ENCODE measurements at places on chromosomes 6 and 20.

GRCh38 chr6:112032728-112033127 lies 21.2 kb upstream of the CCN6 start:
- DNase-seq: no peak

- DNase-seq: no peak
These were observed 53.6 kb downstream of the JPH2 start for GRCh38 chr20:44133424-44133823.

DNA sequence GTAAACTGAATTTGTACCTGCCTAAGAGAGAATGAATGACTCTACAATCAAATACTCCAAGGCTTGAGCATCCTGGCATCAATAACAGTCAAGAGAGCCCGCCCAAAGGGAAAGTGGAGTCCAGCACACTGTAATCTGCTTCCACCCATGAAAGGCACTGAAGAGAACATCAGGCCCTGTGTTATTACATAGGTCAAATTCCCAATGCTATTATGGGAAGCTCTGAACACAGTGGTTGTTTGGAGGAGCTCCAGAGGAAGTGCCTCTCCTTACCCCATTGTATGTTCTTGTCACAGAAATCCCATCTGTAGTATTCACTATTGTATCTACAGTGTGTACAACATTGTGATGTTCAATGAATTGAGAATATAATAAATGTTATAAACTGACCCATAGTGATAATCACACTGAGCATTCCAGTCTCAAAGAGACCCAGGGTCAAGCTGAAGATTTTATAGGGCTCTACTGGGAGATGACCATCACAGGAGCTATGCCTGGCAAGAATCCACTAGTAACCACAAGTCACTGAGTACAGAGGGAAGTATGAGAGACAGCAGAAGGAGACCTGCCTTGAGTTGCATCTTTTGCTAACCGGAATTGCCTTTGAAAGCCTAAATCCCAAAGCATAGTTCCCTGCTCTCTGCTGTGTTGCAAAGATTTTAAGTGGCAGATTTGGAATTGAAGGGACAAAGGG lies 446.7 kb downstream of the GJA1 start:
- DNase-seq: no peak

DNA sequence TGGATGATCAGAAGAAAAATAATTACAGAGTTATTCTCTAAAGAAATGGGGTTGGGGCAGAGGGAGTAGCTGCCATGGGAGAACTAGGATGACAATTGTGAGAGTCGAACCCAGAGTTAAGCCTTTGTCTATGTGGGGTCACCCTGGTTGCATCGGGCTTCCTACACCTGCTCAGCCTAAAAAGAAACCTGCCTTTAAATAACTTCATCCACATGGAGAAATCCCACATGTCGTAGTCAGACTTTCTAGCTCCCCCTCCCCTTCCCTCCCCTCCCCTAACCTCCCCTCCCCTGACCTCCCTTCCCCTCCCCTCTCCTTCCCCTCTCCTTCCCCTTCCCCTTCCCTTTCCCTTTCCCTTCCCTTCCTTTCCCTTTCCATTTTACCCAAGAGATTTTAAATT lies 14.7 kb downstream of the VIP start:
- DNase-seq: no peak

DNA sequence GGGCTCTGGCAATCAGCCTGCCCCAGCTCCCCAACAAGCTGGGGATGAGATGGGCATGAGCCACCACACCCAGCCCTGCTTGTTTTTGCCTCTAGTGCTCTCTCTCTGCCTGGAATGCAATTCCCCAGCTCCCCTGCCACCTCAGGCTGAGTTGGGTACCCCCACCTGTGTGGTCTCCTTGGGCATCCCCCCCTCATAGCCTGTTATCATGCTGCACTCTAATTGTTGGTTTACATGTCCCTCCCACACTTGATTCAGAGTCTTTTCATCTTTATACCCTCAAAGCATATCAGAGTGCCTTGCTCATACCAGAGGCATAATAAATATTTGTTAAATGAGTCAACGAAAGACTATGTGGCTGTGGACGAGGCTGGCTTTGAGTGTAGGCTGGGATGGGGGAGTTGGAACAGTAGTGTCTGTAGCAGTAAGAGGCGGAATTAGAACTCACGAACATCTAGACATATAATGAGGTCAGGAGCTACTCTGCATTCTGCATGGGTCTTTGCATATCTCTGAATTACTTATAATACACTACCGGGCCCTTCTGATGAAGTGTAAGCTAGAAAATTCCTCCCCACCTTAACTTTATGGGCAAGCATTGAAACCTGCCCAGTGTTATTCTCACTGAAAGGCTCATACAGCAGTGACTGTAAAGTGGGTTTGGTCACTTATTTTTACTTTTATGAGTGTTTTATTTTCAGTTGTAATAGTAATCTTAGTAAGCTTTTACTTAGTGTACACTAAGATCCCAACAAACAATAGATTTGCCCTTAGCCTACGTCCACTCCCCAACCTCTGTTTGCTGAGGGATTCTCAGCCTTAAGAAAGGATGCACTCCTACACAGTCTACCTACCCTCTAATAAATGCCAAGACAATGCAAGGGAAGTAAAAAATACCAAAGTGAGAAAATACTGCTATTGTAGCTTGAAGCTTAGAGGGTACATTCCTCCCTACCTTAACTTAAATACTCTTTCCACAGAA lies 58.7 kb downstream of the EDN1 start:
- no peak for DNase-seq

DNA sequence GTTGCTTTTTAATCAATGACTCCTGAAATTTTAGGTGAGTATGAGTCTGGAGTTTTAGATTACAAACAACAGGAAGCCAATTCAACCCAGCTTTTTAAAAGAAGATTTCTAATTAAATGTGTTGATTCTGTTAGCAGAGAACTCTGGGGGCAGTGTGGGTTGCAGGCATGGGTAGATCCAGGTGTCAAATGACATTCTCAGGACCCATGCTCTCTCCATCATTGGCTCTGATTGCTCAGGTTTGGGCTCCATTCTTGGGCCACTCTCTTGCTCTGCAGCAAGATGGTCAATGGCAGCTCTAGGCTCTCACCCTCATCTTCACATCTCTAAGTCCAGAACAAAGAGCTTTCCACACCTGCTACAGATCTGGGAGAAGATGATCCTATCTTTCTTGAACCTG lies 463.7 kb downstream of the PREX1 start:
- DNase-seq: no peak

GRCh38 chr6:12265791-12266190 lies 24.4 kb upstream of the EDN1 start:
- DNase-seq: no peak

DNA sequence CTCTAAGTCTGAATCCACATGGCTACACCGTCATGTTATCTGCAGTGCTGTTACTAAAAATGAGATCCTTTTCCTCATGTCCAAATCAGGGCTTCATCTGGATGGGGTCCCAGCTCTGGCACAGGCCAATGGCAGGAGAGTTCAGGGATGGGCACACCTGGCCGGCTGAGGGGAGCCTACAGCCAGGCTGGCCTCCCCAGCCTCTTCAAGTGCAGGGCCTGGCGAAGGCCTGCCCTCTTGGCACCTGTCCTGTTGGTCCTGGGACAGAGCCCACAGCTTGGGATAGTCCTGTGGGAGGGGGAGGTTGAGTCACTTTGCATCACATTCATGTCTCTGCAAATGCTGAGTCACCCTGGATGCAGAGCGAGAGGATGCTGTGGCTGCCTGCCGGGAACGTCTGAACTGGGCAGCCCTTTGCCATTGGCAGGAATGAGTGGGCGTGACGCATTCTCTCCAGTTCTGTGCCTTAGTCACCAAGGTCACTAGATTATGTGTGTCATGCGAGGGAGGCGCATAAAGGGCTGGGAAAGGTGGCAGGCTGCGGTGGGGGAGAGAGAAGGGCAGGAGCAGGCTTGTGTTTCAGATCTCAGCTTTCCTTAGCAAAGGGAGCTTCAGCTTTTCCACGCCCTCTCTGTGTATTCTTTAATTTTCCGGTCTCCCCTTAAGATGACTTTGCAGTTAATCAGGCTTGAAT lies 223.2 kb upstream of the ECI2 start:
- DNase-seq: peak; percentile 82

GRCh38 chr20:10004900-10005299 lies 29.9 kb upstream of the ANKEF1 start:
- no peak for DNase-seq

GRCh38 chr6:39341937-39342336 lies 19.4 kb upstream of the KCNK16 start:
- DNase-seq: no peak

DNA sequence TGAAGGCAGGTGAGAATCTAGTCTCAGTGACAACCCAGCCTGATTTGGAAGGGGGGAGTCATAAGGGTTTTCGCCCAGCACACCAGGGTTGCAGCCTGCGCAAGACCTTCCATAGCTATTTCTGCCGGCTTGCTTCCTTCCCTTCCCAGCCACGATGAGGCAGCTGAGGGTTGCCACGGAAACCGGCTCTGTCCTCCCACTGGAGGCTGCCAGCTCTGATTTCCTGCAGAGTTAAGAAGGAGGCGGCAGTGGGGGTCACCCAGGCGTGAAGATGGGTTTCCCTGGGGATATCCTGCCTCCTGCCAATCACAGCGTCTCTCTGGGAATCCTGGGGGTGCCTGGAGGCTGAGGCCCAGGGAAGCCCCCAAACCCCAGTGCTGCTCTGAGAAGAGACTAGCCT lies 23.1 kb upstream of the KCNB1 start:
- peak; percentile 68 for DNase-seq

- no peak for DNase-seq
These were observed 527.8 kb upstream of the RNF217 start for GRCh38 chr6:124434421-124434820.

- no peak for DNase-seq
These were observed 23.8 kb downstream of the TBC1D32 start for GRCh38 chr6:121310495-121310894.

DNA sequence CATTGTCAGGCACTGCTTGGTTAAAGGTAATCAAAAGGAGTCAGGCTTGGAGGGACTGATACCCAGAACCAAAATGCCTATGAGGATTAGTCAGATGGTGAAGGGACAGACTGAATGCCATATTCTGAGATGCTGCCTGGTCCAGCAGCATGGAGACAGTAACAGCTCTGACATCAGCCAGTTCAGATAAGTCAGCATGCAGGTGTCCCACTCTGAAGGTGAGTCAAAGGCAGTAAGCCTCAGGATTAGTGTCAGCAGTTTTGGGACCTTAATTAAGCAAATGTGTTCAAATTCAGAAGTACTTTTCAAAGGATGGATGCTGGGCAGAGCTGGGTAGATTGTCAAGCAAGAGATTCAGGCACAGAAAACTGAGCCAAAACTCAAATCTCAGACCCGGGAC lies 198.4 kb downstream of the RPS12 start:
- DNase-seq: no peak

GRCh38 chr20:63890616-63891015 lies 4.3 kb upstream of the DNAJC5 start:
- DNase-seq: no peak

DNA sequence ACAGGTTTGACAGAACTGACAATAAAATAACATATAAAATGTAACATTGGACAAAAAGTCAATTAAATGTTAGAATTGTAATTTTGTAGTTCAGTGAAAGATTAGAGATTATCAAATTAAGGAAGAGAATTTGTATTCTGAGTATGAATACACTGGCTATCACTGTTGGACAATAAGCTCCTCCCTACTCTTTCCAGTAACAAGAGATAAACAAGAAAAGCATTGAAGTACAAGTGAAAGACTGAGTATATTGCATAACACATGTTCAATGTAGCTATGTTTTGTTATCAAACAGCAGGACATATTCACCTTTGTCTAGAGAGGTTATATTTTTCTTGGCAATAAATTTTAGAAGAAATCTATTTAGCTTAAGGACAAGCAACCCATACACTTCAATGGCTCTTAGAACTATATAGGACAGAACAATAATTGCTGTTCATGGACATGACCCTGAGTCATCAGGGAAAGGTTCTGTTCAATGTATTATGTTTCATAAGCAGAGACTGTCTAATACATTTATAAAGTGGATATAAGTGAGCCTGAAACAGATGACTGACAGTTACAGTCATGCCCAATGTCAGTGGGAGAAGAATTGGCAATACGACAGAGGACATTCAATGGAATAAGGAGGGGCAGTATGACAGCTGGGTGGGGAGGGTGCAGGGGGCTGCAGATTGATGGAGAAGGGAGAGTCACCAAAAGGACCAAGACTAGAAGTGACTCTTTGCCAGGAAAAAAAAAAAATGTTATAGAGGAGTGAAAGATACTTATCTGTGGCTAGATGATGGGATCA lies 520.4 kb downstream of the FRK start:
- no peak for DNase-seq

DNA sequence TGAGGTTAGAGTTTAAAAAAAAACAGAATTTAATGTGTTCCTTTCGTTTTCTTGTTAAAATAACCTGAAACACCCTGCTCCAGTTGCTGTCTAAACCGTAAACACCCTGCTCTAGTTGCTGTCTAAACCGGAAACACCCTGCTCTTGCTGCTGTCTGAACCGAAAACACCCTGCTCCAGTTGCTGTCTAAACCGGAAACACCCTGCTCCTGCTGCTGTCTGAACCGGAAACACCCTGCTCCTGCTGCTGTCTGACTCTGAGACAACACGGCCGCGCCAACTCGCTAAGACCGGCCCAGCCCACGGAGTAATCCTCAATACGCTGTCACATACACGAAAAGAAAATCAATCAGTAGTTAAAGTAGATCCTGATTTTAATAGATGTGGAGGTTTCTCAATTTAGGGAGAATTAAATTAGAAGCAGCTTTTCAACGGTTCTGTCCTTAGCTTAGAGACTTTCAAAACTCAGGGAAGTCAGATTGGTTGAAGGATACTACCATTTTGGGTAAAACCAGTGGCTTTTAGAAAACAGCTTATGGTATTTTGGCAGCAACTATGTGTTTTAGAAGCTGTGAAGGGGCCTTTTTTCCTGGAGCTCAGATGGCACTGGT lies 98.3 kb downstream of the RAMACL start:
- no peak for DNase-seq

GRCh38 chr20:38957235-38957876 lies 4.8 kb upstream of the DHX35 start:
- no peak for DNase-seq

- DNase-seq: no peak
These were observed 47.2 kb downstream of the MUC22 start for GRCh38 chr6:31057426-31058003.

GRCh38 chr6:133016631-133017030 lies 202.3 kb downstream of the RPS12 start:
- no peak for DNase-seq

- DNase-seq: no peak
These were observed 640 bp downstream of the NFS1 start for GRCh38 chr20:35698298-35699126.

DNA sequence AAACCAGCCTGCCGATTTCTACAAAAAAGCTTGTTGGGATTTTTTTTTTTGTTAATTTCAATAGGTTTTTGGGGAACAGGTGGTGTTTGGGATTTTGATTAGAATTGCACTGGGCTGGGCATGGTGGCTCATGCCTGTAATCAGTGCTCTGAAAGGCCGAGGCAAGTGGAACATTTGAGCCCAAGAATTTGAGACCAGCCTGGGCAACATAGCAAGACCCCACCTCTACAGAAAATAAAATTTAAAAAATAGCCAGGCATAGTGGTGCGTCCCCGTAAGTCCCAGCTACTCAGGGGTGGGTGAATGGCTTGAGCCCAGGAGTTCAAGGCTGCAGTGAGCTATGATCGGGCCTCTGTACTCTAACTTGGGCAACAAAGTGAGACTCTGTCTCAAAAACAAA lies 40.5 kb upstream of the ASF1A start:
- DNase-seq: no peak

- no peak for DNase-seq
These were observed 147.2 kb downstream of the RPS12 start for GRCh38 chr6:132961610-132962009.

- no peak for DNase-seq
These were observed 41.6 kb upstream of the DSE start for GRCh38 chr6:116329156-116329555.

Data from occipital lobe (tissue), 3 donors.